ENCODE measurements at places on chromosomes 6 and 20.

DNA sequence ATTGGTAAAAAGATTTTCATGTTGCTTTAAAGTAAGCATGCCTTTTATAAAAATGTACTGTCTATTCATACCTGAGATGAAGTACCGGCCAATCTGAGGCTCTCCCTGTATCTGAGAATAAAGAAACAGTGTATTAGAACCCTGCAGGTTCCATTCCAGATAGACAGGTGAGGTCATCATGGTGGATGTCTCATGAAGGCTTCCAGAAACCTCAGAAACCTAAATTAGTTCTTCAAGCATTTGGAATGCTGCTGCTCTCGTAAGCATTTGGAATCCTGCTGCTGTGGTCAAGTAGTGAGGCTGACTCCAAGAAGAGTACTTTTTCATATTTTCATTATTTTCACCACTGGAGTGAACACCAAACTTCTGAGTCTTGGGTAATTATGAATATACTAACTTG lies 642.3 kb downstream of the MAFB start:
- no peak for DNase-seq

GRCh38 chr6:157714153-157714490 lies 108.9 kb upstream of the SNX9 start:
- no peak for DNase-seq

DNA sequence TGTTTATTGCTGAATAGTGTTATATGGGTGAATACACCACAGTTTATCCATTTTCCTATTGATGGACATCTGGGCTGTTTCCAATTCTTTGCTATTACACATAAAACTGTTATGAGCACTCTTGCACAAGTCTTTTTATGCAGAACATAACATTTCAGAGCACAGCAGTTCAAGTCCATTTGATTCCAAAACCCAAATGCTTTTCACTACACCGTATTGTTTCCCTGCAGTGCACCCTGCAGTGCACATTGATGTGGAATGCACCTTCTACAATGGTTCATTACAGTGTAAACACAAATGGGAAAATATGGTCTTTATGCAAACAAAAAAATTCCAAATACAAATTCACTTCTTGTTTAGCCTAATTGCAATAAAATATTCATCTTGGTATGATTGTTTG lies 3.6 kb upstream of the SLC2A12 start:
- no peak for DNase-seq

GRCh38 chr6:48881551-48881950 lies 581.5 kb downstream of the MMUT start:
- no peak for DNase-seq

DNA sequence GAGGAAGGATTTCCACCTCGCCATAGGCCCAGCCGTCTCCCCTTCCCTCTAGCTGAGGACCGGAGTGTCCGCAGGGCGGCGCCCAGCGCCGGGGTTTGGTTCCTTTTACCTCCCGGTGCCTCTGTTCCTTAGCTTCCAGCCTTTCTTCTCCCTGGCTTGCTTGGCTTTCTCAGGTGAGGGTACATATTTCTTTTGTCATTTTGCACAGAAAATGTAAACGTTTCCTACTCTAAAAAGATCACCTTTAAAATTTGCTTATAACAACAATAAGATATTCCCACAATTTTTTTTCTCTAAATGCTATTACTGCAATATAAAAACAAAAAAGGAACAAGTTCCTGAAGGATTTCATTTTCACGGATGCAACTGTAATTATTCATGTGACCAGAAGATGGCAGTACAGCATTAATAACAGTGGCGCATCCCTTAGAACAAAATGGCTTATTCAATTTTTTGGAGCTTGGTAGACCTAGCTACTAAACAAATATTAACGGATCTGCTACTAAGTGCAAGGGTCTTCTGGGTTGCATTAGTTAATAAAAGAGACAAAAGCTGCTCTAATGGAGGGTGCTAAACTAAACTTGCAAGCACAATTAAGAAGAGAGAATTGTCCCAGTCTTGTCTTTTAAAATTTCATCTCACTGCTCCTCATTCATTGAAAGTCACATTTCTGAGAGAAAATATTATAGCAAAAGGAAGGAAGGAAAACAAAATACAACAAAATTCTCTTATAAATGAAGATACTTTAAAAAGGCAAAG lies 172.9 kb downstream of the ADGRG6 start:
- no peak for DNase-seq

DNA sequence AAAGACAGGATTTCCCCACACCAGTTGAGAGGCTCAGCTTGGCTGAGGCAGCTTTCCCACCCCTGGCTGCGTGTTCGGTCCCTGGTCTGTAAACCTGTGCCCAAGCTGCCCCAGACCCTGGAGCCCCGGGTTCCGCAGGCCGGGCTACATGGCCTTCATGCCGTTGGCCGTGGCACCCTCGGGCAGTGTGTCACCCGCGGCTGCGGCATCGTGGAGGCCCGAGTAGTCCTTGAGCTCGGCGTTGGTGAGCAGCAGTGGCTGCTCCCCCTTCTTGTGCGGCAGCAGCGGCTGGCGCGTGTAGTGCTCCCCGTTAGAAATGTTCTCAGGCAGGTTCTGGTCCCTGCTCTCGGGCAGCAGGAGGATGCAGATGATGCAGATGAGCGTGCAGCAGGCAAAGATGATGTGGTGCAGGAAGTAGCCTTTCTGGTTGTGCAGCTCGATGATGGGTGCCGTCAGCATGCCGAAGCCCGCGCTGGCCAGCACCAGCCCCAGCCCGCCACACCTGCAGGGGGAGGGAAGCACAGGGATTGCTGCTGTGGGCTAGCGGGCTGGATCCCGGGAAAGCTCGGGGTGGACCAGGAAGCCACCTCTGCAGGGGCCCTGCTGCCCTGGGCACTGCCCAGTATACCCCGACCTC lies 14.3 kb downstream of the PSMG4 start:
- DNase-seq: no peak

DNA sequence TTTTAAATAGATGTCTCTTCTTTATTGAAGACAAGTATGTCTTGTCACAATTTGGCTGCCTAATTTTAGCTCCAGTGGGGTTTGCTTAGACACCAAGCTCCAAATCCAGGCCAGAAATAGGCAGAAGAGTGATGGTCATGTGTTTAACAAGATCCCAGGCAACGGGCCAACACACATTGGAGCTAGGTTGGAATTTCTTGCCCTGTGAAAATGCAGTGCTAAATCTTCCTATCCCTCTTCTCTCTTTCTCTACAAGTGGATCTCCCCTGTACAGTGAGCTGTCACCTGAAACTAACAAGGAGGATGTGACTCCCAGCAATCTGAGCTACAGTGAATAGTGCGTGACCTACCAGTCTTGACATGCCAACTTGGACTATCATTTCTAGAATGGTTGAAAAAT lies 65.3 kb upstream of the VGLL2 start:
- no peak for DNase-seq

DNA sequence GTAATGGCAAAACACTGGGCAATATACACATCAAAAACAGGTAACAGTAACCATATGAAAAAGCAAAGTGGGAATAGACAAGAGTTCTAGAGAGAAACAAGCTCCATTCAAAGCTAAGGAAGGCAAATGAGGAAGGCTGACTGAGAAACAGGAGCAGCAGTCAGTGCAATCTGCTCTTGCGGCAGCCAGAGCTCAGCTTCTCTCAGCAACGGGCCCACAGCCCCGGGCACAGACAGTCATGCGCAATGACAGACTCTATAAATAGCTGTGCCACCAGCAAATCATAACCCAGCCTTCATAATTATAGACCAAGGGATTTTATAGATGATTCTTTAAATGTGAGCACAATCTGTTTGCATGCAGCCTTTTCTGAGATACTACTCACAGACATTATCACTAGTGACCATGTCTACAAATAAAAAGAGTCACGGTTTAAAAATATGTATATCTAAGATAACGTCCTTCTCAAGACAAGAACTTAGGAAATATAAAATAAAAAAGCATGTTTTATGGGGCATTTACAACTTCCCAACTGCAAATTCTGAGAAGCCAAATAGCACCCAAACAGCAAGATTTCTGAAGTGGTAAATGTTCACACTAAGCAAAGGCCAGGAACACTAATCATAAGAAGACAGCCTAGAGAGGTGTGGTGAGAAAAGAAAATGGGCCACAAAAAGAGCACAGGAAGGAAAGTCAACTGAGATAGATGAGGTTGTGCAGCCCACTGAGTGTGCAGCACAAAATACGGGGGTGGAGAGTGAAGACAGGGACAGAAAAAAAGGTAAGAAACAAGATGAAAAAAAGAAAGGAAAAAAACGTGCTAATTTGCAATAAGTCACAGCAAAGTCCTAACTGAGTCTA lies 39.9 kb upstream of the BEND6 start:
- DNase-seq: no peak

- DNase-seq: peak; percentile 49
Measured at GRCh38 chr6:111087871-111088667, 766 bp downstream of the SLC16A10 start.

- DNase-seq: no peak
Measured at GRCh38 chr6:74568861-74569260, 637.0 kb downstream of the COL12A1 start.

DNA sequence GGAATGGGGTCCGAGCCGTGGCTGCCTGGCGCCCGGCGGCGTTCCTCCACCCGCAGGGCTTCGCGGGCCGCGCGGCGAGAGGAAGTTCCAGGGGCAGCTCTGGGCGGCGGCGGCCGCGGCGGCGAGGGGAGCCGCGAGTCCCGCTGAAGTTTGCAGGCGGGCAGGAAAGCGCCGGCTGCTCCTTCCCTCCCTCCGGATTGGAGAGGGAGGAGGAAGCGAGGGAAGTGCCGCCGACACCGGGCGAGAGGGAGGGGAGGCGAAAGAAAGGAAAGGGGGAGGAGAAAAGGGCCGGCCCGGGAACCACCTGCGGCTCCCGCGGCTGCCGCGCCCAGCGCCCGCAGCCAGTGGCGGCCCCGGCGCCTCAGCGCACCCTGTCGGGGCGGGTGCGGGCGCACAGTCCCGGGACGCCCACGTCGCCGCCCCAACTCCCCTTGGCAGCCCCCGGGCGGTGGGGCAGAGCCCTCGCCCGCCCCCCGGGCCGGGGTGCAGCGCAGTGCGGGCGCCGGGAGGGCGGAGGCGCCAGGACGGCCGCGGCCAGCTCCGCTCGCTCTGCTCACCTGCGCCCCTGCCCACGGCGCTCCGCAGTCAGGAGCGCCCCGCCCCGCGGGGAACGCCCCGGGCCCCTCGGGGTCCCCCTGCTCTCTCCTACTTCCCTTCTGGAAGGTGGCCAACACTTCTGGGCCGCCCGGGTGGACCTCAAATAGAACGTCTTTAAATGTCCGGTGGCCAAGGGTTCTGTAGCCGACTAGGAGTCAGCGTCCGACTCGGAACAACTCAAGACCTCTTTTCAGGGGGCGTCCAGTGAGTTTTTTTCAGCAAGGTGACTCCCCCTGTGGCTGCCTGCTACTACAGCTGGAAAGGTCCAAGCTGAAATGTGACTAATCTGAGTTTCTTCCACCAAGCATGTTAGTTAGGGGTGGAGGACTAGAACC lies 80.3 kb upstream of the CCDC28A start:
- peak; percentile 86 for DNase-seq

DNA sequence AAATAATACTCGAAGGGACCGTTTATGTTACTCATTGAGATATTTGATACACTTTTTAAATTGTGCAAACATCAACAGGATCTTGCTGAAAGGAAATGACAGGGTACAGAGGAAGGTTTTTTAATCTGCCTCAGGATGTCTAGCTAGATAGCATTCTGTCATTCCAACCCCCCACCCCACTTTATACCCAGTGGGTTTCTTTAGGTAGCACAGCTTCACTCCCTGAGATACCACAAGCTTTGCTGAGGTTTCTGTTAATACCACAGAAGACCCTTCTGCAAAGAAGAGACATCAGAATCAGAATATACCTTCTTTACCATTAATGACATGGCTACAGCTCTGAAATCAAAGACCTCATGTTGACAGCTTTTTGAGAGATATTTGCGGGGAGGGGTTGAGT lies 1.3 kb downstream of the PHACTR2 start:
- no peak for DNase-seq

GRCh38 chr6:108565893-108566292 lies 5.2 kb downstream of the FOXO3 start:
- peak; percentile 29 for DNase-seq

DNA sequence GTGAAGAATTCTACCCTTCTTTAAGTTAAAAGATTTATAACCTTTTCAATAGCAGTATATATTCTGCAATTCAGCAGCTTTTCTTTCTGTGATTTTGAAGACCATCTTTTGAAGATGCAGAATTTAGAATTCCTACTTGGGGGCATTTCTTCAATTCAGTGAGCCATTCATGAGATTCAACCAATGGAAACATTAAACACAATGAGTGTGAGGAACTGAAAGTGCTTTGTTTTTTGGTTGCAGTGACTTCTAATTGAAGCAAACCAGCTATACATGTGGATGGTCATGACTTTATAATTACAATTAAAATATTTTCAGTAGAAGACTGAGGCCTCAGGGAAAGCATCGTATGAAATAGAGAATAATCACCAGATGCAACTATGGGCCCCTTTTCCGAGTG lies 108.3 kb downstream of the CARMIL1 start:
- DNase-seq: no peak

- no peak for DNase-seq
Measured at GRCh38 chr6:18400831-18401446, 13.8 kb downstream of the RNF144B start.

- no peak for DNase-seq
Measured at GRCh38 chr6:33906439-33906838, 102.6 kb upstream of the MLN start.

DNA sequence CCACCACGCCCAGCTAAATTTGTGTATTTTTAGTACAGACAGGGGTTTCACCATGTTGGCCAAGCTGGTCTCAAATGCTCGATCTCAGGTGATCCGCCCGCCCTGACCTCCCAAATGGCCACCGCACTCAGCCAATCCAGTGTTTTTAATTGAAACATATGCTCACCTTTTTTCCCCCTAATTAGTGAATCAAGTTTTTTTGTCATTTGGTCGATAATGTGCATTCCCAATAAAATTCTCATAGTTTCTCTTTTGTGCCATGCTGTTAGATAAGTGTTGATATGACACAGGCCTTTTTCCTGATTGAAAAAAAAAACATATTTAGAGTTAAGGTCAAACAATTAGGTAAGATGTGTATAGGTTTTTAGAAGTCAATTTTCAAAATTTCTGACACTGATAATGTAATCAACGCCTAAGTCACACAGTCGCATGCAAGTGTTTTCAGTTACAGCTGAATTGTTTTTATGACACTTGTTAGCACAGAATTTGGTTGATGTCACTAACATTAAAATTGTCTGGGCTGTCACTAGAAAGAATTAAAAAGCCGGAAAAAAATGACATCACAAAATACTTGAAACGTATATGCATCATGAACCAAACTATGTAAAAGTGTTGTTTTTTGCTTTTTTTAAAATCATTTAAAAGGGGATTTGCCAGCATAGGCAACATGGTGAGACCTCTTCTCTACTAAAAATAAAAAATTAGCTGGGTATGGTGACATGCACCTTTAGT lies 21.9 kb downstream of the ZNF217 start:
- no peak for DNase-seq

GRCh38 chr20:57111028-57111373 lies 155.4 kb downstream of the BMP7 start:
- no peak for DNase-seq

GRCh38 chr20:43541214-43541613 lies 17.6 kb upstream of the SGK2 start:
- DNase-seq: no peak

GRCh38 chr20:51339721-51340450 lies 202.6 kb downstream of the NFATC2 start:
- DNase-seq: no peak

- DNase-seq: no peak
Measured at GRCh38 chr6:73169633-73170032, 55.7 kb downstream of the KHDC1L start.

Data from HuH-7.5 (cell line).